ENCODE measurements at places on chromosomes 2 and 18.

DNA sequence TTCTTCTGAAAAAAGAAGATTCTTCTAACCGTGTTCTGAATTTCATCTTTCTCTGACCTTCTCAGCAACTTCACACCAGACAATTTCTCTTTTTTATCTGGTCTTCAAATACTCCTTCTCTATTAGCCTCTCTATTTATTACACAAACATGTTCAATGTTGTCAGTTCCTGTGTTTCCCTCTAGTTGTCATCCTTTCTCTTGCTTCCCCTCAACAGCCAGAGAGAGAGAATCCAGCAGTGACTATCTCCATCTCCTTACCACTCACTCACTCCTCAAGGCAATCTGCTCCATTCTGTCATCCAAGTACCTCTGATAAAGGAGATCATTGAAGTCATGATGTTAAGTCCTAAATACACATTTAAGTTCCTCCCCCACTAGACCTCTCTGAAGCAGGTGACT lies 491.9 kb upstream of the CHAC2 start:
- DNase-seq, result no peak

DNA sequence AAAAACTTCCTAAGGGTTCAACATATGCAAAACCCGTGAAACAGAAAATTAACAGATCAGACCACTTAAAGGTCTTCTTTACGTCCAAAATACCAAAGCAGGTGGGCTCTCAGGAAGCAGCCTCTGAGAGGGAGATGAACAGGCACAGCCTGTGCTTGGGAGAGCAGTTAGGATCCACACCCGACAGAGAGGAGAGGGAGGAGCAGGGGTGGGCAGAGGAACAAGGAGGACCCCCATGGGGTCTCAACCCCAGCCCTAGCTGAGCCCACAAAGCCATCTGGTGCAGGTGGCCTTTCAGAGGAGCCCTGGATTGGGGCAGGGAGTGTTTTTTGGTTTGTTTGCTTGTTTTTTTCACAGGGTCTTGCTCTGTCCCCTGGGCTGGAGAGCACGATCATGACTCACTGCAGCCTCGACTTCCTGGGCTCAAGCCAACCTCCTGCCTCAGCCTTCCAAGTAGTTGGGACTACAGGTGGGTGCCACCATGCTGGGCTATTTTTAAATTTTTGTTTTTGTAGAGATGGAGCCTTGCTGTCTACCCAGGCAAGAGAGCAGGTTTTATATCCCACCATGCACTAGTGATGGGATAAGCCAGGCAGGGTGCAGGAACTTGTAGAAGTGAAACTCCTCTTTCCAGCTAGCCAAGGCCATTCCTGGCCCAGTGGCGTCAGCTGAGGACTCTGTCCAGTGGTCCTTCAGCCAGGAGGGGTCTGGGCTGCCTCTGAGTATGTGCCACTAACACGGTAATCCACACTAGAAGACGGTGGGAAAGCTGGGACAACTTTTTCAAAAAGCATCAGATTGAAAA lies 154.1 kb upstream of the HDAC4 start:
- DNase-seq, result no peak

- no peak for DNase-seq
Observed at GRCh38 chr2:168436840-168437239, 19.2 kb upstream of the CERS6 start.

GRCh38 chr2:9221223-9221622 lies 14.6 kb downstream of the ASAP2 start:
- no peak for DNase-seq

DNA sequence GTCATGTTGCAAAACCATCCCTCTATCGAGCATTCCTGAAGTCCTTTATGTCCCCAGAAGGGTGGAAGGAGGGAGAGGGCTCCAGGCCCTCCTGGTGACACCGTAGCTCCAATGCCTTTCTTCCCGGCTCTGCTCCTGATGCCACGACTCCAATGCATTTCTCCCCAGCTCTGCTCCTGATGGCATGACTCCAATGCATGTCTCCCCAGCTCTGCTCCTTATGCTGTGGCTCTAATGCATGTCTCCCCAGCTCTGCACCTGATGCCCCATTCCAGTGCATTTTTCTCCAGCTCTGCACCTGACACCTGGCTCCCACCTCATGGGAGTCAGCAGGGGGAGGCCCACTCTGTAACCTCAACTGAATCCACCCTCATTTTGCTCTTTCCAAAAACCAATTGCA lies 153.0 kb upstream of the SALL3 start:
- DNase-seq, result no peak

GRCh38 chr18:13051159-13051558 lies 60.0 kb downstream of the CEP192 start:
- peak; percentile 9 for DNase-seq

DNA sequence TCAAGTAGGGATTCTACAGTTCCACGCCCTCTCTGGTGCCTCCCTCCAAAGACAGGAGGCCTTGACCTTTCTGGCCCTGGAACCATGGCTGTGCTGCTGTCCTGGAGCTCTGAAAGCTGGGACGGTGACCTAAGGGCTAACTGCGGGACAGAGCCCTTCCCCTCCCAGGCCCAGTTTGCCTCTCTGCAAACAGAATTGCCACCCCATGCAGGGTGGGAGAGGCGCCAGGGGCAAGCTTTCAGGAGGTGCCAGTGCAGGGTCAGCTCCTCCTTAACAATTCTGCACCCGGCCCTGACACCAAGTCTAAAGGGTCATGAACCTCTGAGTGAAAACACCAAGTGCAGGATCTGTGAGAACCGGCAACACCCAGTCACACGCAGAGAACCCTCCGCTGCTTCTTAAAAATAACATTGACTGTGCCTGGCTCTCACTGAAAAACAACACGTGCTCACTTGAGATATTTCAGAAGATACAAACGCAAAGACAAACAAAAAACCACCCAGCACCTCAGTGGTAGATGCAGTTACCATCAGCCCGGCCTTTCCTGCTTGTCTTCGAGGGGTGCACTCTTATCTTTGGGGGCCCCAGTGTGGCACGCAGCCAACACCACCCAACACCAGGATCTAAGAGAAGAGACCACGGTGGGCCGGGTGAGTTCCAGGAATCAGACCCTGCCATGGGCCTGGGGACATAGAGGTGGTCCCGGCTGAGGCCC lies 1.1 kb upstream of the SNED1 start:
- no peak for DNase-seq

- no peak for DNase-seq
Observed at GRCh38 chr2:33784488-33784887, 185.4 kb upstream of the FAM98A start.

DNA sequence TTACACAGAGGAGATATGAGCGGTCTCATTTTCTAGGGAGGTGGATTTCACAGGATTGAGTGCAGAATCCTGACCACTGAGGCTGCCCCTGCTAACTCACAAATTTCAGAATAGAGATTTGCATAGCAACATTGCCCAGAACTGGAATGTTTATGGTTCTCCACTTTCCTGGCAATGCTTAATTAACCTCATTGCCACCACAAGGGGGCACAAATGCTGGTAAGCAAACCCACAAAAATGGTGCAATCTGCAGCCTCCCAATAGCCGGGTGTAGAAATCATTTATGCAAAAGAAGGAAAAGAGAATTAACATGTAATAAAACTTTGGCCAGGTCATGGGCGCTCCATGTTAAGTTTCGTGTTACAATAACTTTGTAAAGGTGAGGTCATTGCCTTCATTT lies 112.4 kb downstream of the CYRIA start:
- DNase-seq, result peak; percentile 6

GRCh38 chr2:231034291-231034882 lies 2.9 kb upstream of the C2orf72 start:
- DNase-seq, result no peak

- DNase-seq, result no peak
Observed at GRCh38 chr2:72983500-72984161, 66.3 kb downstream of the EMX1 start.

- DNase-seq, result no peak
Observed at GRCh38 chr2:128260239-128261138, 58.2 kb downstream of the HS6ST1 start.

DNA sequence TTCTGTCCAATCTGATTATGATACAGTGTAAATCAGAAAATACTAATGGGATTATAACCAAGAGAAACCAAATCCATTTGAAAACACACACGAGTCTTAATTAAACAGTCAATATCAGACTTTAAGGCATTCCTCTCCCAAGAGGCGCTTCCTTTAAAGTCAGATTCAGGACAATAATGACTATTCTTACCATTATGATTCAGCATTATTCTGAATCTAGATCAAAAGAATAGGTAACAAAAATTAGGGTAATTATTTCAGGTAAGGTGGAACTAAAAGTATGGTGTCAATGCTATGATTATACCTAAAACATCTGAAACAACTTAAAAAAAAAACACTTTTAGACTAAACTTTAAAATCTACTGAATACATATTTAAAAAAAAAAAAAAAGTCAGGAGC lies 12.3 kb downstream of the PSME4 start:
- no peak for DNase-seq

DNA sequence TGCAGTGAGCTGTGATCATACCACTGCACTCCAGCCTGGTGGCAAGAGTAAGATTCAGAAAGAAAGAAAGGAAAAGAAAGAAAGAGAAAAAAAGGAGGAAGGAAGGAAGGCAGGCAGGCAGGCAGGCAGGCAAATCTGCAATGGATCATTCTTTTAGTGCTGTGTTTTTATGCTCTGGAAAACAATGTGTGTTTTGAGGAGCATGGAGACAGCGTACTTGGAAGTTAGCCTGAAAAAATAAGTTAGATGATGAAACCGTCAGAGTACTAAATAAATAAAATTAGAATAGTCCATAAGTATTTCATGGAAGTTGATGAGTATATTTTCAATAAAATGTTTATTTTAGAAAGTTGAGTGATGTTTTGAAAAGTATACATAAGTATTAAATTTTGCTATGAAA lies 366.4 kb upstream of the CDH20 start:
- no peak for DNase-seq

DNA sequence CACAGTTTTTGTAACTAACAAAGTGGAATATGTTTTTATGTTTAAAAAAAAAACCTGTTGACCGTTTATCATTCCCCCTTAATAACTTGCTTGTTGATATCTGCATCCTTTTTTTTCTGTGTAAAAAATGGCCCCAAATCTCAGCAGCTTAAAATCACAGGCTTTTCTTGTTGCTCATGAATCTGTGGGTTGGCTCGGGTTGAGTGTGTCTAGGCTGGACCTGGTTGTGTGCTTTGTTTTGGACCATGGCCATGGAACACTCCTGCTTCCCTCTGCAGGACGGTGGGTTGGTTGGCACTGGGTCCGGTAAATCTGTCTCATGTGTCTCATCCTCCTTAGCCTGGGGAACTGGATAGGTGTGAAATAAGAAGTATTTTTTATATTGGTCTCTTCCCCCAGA lies 139.0 kb upstream of the LINC00305 start:
- no peak for DNase-seq

DNA sequence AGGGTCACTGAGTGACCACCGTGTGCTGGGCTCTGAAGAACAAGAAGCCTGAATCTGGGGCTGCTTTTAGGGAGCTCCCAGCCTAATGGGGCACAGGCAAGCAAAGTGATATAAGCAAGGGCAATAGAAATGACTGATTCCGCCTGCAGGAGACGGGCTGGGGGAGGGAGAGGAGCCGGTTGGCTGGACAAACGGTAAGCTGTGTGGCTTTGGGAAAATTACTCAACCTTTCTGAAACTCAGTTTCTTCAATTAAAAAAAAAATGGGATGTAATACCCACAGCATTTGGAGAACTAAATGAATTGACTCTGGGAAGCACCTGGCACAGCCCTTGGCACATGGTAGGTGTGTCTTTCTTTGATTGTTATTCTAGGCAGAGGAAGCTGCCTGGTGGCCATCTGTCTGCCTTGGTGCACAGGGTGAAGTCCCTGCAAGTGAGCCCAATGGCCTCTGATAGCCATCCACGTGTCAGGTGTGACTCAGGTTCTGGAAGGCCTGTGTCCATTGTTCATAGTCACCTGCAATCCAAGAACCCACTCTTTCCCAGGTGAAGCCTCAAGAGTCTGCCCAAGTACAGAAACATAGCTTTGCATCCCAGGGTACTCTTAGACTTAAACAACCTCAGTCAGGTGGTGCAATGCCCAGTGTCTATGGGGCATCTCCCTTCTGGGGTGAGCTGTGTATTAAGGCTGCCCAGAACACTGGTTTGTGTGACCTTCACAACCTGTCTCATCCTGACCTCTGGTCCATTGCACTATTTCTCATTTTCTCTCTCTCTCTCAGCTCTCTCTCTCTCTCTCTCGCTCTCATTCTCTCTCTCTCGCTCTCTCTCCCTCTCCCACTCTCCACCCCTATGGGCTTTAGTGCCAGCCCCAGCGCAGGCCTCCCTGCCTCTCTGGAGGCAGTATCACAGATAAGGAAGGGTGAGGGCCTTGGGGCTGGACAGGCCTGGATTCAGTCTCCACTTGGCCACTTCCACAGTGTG lies 30.0 kb upstream of the NTSR2 start:
- DNase-seq, result no peak

- DNase-seq, result no peak
Observed at GRCh38 chr18:4405965-4406364, 49.1 kb downstream of the DLGAP1 start.

DNA sequence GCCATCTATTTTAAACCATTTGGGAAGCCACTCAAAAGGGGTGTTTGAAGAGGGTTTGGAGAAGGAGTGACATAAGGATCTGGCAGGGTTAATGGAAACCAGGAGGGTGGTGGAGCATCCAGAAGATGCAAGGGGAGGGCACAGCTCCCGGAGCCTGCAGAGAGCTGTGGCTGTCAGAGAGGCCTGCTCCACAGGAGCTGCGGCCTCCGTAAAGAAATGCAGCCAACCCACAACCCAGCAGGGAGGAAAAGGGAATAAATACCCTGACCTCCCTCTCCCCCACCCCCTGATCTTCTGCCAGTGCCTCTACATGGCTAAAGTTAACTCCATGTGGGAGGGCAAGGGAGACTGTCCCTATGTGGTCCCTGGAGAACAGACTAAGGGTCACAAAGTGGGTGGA lies 567.1 kb upstream of the POU3F3 start:
- no peak for DNase-seq

DNA sequence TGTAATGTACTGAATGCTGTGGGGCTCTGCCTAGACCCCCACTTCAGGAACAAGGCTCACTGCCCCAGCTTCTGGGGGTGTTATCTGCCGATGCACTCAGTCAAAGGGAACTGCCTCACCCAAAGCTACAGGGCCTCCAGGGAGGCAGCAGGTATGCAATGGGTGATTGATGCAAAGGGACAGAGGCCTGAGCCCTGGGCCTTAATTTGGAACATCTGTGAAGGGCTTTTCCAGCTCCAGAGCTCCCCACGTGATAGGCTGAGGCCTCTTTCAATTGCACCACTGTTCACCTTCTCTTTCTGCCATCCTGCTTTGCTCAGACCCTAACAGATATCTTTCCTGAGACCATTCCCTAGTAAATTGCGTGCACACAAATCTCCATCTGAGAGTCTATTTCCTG lies 131.0 kb downstream of the ATL2 start:
- no peak for DNase-seq

- DNase-seq, result no peak
Observed at GRCh38 chr2:164667566-164667965, 46.3 kb upstream of the GRB14 start.

DNA sequence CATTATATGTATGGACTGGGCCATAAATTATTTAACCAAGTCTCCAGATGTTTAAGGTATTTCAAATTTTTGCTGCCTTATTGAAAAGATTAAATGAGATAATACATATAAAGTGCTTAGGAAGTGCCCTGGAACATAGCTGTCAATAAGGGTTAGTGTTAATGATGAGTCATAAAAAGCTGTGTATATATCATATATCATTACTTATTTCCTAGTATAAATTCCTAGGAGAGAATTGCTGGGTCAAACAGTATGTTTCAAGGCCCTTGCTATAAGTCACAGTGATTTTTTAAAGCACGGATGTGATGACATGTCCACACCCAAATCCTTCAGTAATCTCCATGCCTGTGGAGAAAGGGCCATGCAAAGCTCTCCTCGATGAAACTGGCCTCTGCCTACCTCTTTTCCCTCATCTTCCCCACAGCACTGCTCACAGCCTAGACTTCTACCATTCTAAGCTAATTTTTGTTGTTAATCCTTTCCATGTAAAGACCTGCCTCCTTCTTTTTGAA lies 8.5 kb downstream of the ZNF2 start:
- no peak for DNase-seq

- no peak for DNase-seq
Observed at GRCh38 chr2:56357655-56358295, 174.0 kb downstream of the CCDC85A start.
